ENCODE measurements at places on chromosomes 11 and 22.

GRCh38 chr11:107780136-107780535 is 68.3 kb upstream of the SLN start:
- DNase-seq, result no peak

DNA sequence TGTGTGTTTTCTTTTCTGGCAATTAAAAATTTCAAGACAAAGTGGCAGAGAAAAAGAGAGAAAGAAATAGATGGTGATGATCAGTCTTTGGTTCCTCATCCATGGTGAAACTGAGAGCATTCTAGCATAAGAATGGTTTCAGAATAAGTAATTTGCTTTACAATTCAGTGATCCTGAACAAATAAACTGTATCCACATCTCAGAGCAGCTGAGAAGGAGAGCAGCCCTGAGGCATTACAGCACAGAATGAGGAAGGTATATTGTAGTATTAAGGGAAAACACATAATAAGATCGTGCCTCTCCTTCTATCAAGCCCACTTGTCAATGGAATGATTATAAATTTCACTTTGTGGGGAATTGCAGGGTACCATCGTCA is 17.4 kb downstream of the LUZP2 start:
- no peak for DNase-seq

DNA sequence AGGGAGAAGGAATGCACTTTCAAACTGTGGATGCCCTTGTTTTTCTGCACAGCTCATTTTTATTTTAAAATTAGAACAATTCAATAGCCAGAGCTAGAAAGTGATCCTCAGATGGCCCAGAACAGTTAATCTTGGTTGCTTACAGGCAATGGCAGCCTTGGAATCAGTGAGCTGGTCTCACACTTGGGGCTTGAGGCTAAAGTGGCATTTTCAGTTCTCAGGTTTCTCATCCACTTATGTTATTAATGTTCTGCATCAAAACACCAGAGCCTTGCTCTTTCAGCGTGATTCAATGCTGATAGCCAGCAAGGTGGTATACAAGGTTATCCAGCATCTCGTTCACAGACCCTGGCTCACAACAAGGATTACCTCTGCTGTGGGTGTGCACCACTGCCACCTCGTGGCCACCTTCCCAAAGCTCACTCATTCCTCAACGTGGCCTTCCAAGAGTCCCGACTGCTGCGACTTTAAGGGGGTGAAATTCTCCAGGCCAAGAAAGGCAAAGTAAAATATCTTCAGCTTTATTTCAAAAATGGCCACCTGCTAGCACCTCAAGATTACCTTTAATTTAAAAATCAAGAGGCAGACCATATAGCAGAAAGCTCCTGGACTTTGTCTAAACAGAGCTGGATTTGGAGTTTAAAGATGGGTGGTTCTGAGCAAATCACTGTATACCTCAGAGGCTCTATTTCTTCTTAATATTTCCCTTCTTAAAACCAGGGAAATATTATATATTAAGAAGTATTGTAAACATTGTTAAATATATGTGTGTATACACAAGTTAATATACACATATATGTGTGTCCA is 34.2 kb upstream of the FSHB start:
- peak; percentile 83 for DNase-seq

DNA sequence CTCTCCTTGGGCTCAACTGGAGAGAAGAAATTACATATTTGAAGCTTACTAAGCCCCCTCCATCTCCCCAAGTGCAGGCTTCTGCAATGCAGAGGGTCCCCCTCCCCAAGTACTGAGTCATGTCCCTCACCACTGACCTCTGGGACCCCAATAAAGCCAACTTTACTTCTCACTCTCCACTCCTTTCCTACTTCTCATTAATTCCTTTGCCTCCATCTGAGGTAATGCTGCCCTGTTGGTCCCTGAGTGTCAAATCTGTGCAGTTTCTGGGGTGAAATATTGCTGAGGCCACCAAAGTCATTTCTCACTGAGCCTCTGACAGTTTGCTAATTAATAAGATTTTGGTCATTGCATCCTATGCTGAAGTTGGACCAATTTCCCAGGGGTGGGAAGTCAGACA is 101.6 kb downstream of the NELL1 start:
- DNase-seq, result no peak

- no peak for DNase-seq
Measured at GRCh38 chr11:14634813-14635212, 8.8 kb upstream of the PDE3B start.

DNA sequence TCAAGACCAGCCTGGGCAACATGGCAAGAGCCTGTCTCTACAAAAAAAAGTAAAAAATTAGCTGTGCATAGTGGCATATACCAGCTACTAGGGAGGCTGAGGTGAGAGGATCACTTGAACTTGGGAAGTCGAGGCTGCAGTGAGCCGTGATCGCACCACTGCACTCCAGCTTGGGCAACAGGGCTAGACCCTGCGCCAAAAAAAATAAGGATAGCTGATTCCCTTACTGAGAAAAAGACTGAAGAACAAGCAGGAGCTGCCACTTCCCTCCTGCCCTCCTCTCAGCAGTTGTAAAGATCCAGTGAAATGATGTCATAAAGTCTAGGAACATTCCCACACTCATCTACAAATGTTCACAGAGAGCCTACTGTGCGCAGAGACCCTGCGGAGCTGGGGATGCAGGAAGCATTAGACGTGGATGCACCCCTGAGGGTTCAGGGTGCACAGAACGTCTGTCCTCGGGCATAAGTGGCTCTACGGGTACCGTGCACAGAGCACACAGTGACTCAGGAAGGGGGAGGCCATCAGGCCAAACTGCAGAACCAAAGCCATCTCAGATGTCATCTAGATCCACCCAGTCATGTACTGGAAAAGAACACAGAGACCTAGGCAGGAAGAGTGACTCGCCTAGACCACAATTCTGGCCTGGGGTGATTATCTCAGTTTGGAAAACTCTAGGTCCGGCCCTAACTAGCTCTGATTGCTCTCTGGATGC is 11.7 kb downstream of the SEC14L2 start:
- no peak for DNase-seq

GRCh38 chr22:26131589-26132154 is 37.6 kb upstream of the SEZ6L start:
- no peak for DNase-seq

Data from WTC11 (cell line).